T-helper 2 cell treated with Interferon-gamma antibody and Interleukin-4, amounts not matched to agents 5 μg/mL and 100 μg/mL, for 36 hours (primary cell): ENCODE measurements at places on chromosomes 7 and 10.

DNA sequence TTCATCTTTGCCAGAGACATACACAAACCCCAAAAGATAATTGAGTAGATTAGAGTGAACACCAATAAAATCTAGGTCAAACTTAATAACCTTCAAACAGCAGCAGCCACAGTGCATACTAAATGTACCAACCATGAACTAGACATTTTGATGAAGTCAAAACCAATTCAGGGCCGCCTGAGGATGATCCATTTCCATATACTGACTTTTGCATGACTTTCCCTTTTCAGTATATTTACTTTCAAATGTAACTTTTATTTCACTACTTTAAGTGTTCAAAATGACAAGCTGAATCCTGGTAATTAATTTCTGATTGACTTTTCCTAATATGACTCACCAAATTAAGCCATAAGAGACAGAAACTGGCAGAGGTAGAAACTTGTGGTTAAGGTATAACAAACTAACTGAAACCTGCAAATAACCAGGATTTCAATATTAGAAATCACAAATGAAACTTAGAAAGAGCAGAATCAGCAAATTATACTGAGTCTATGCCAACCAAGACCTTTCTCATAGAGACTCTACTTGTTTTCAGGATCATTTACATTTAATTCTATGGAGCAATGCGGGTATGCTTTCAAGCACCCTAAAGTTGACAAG lies 171.9 kb upstream of the LRRN3 start:
- H3K4me3 ChIP-seq, result no peak overlapping the region
- H3K27me3 ChIP-seq, result no peaks in the 10 kb centered on the region
- H3K36me3 ChIP-seq, result peaks cover 2% of the 10 kb centered on the region
- H3K4me1 ChIP-seq, result peaks cover 19% of the 10 kb centered on the region
- DNase-seq, result no peak
- no peak overlapping the region for H3K27ac ChIP-seq

DNA sequence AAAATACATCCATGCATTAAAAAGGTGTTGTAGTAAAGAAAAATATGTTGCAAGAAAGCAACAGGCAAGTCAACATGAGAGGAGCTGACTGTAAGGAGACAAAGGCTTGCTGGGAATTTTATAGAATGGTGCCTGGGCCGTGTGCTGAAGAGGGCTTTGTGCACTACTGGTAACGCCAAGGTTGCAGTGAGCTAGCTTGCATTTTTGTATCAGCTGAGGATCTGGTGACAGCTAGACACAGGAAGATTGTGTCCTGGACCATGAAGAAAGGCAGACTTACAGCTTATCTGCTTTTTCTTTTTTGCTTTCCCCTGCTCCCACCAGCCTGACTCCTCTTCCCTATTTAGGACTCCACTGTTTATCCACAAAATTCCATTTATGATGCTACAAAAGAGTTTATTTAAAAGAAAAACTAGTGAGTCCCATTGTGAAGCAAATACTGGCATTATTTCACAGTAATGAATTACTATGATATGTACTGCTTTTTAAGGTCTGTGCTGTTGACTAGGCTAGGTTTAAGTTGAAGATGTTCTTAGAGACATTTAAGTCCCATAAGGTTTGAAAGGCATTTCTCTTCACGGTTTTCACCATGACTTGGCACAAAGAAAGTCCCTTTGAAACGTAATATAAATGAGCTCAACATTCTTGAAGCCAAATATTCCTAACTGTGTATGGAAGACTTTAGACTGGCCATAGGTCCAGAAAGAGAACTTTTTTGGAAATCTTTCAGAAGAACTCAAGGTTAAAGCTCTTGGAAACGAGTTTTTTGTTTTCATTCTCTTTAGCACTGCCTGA lies 88.6 kb downstream of the SEC23IP start:
- peaks cover 4% of the 10 kb centered on the region for H3K27me3 ChIP-seq
- H3K4me3 ChIP-seq, result no peak overlapping the region
- H3K4me1 ChIP-seq, result no peaks in the 10 kb centered on the region
- H3K36me3 ChIP-seq, result no peaks in the 10 kb centered on the region
- H3K27ac ChIP-seq, result no peak overlapping the region
- no peak for DNase-seq

GRCh38 chr10:75397496-75398199 lies 3.9 kb downstream of the ZNF503 start:
- no peak overlapping the region for H3K4me3 ChIP-seq
- no peak overlapping the region for H3K27ac ChIP-seq
- no peak for DNase-seq
- peaks cover 62% of the 10 kb centered on the region for H3K27me3 ChIP-seq

DNA sequence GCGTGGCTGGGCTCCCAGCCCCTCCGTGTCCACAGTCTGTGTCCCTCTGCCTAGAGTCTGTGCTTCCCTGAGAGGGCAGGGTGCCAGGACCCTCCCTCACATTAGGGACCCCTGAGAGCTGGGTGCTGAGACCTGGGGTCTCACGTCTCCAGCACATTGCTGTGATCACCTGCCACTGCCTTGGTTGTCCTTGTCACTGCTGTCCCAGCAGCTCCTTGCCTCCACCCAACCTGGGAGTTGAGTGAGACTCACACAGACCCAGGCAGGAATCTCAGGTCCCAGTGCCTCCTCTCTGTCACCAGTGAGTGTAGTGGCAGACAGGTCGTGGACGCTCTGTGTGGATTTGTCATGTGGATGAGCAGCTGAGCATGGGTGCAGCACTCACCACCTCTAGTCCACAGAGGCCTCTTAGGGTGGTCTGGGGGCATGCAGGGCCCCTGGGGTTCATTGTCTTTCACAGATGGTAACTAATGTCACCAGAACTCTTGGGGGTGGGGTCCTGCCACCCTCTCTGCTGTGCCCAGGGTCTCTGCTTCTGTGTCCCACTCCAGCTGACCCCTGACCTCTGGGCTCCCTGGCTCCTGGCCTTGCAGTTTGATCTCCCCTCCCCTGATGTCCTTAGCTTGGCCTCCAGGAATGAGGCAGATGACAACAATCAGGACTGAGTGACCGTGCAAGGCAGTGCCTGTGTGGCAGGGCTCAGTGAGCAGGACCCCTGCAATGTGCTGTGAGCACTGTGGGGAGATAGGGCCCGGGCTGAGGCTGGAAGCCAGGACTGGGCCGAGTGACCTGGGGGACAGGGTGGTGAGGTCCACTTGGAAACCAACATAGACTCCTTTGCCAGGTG lies 18.9 kb downstream of the ZNF783 start:
- no peak overlapping the region for H3K27ac ChIP-seq
- peaks cover 12% of the 10 kb centered on the region for H3K4me1 ChIP-seq
- peaks cover 35% of the 10 kb centered on the region for H3K36me3 ChIP-seq
- H3K27me3 ChIP-seq, result peaks cover 3% of the 10 kb centered on the region
- no peak overlapping the region for H3K4me3 ChIP-seq
- no peak for DNase-seq
